ENCODE measurements at places on chromosomes 12 and 14.

DNA sequence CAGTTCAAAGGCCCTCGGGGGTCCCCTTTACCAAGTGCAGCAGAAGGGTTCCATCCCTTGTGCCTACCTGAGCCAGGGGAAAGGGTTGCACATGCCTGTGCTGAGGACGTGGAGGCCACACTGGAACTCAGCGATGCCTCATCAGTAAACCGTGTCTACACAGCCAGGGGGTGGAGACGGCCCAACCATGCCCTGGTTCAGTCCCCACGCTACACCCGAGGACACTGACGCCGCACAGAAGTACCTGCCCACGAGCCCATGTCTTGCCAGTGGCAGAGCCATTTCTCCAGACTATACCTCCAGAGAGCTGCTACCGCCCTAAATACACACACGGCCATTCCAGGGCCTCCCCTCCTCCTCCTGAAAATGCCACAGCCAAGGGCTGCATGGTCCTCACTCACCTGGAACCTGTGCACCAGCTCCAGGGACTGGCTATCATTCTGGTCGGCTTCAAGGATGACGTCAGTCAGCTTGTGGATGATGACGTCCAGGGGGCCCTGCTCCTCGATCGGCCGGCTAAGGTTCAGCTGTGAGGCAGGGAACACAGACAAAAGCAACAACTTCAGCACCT, 93.4 kb downstream of the CHGA start:
- no peak for ATAC-seq

DNA sequence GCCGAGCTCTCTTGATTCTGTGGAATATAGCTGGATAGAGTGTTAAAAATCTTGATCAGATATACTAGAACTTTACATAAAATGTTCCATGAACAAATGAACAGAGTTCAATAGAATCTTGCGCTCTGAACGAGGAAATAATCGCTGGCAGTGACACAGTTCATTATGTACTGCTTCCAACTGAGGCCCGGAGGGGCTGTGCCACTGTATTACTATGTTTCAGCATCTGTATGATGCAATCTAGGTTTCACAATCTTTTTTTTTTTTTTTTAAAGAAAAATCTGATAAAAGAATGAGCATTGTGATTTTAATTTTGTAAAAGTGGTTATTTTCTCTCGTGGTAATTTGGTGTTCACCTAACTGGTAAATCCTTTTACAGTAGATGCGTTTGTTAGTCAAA, 77.2 kb downstream of the FERMT2 start:
- no peak for ATAC-seq

- ATAC-seq: no peak
Observed at GRCh38 chr12:53059434-53060063, 9.7 kb downstream of the TNS2 start.

- no peak for ATAC-seq
Observed at GRCh38 chr12:14280921-14281320, 84.6 kb upstream of the ATF7IP start.

DNA sequence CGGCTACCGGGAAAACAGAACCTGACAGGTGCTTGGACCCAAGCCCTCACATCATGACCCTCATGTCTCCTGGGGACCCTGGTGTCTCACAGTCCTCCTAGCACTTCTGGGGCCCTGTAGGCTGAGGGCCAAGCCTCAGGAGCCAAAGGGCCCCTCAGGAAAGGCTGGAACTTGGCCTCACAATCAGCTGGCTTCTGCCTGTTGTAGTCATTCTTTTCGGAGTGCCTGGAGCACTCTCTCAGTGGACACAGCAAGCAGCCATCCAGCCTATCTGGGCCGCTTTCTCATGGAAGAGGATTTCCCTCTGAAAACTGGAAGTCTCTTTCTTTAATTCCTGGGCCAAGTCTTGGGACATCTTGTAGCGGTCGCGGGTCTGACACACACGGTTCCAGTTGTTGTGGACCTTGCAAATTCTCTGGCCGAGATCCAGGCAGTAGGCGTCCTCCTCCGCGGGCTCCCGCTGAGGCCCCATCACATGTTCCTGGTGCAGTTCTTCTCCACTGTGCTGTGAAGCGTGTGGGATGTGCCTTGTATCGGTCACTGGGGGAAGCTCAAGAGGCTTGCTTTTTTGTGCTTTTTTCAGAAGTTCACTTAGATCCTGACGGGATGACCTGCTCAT, 169.3 kb downstream of the EMP1 start:
- no peak for ATAC-seq

DNA sequence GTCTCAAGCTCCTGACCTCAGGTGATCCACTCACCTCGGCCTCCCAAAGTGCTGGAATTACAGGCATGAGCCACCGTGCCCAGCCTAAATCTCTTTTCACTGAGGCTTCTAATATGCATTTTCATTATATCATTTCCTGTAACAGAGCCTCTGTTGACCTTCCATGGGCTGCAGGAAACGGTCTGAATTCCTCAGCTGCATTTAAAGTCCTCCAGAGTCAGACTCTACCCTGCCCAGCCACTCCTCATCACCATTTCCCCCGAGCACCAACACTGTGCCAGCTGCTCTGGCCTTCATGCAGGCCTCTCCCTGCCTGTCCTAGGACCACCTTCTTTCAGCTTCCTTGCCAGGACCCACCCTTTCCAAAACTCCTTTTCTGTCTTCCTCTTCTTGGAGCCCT, 9.8 kb upstream of the NFKBIA start:
- no peak for ATAC-seq

GRCh38 chr14:61690982-61691381, 4.3 kb upstream of the HIF1A start:
- ATAC-seq: peak; percentile 35
